ENCODE measurements at places on chromosomes 16 and 17. TPM values are rescaled to one million over a fixed set of nuclear protein-coding genes. Genes with fewer than 3 reads are reported as not detected.

DNA sequence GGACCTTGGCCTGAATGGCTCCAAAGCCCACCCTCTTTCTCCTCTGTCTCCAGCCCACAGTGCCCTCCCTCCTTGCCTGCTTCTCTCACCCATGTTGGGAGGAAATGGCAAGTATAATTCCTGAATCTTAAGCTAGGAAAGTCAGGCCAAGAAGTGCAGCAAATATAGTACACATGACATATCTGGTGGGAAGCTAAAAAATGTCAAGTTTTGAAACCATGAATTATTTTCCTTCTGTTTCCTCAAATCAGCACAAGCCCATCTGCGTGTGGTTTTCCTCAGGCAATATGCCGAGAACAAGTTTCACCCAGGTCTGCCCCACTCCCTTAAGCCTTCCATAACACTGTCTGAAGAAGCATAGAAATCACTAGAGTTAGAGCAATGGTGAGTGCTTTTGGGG lies 502.8 kb upstream of the CDH11 start:
- no peak for DNase-seq

DNA sequence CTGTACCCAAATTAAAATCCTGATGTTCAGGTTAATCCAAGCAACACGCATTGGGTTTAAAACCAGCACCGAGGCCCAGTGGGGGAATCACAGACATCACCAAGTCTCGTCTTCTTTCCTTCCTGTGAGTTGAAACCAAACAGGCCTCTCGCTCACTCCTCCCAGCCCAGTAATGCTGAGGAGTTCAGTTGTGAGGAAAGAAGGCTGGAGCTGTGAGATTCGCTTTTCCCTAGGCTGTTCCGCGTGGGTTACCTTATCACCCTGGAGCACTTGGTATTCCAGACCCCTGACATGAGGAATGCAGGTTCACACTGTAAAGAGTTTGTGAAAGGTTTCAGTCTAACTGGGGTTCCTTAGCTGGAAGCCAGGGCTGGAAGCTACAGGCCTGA lies 20.8 kb downstream of the CIBAR2 start:
- no peak for DNase-seq

CIITA gene
- 4.9 TPM for polyA plus RNA-seq

SLC47A1 gene
- polyA plus RNA-seq, result 18.2 TPM

- peak; percentile 72 for DNase-seq
Measured at GRCh38 chr17:29642171-29642611, 19.5 kb upstream of the CORO6 start.

- DNase-seq, result no peak
Measured at GRCh38 chr17:16444258-16444886, 29.0 kb downstream of the TRPV2 start.

TPSB2 gene
- not detected for polyA plus RNA-seq

- no peak for DNase-seq
Measured at GRCh38 chr17:78739331-78739931, 42.6 kb downstream of the CYTH1 start.

DNA sequence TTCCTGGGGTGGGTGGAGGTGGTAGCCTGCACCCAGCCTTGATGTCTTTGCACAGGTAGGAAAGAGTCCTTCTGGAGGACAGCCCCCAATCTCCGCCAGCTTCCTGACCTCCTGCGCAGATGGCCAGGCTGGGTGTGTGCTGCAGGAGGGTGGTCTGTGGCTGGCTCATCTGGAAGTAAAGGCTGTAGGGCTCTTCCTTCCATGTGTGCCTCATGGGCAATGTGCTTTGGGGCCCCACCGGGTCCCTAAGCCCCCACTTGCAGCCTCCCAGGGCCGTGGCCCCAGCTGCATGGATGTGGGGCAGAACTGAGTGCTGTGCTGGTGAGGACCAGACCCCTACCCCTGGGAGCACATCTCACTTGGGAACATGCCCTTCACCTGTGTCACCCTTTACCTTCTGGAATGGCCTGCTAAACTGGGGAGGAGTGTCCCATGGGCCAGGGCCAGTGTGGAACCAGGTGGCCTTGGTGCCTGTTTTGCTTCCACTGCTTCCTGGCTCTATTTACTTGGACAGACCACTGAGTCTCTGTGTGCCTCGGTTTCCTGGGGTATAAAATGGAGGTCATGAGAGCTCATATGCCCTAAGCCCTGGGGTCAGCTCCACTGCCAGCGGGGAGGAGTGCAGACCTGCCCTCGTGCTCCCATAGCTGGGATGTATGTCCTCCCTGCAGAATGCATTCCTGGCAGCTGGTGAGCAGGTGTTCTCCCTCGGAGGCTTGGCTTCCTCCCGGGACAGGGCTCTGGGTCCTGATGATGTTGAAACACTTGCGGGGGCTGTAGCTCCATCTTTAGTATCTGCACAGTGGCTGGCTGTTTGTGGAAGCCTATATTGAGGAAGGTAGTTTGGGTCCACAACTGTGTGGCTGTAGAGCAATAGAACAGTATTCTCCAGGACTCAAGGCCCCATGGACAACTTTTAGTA lies 18.0 kb downstream of the MPRIP start:
- no peak for DNase-seq

AIPL1 gene
- not detected for polyA plus RNA-seq

P2RX5 gene
- polyA plus RNA-seq, result 1.2 TPM

- DNase-seq, result no peak
Measured at GRCh38 chr16:58842746-58843145, 108.6 kb upstream of the GOT2 start.

GRCh38 chr17:79082311-79083190 lies 7.9 kb downstream of the ENGASE start:
- no peak for DNase-seq

KRTAP1-5 gene
- not detected for polyA plus RNA-seq

- no peak for DNase-seq
Measured at GRCh38 chr17:61017317-61018006, 339.8 kb downstream of the BCAS3 start.

MPV17L gene
- polyA plus RNA-seq, result 8.7 TPM

G6PC1 gene
- polyA plus RNA-seq, result 7.0 TPM

- no peak for DNase-seq
Measured at GRCh38 chr17:43015579-43015978, 6.6 kb downstream of the VAT1 start.

DNA sequence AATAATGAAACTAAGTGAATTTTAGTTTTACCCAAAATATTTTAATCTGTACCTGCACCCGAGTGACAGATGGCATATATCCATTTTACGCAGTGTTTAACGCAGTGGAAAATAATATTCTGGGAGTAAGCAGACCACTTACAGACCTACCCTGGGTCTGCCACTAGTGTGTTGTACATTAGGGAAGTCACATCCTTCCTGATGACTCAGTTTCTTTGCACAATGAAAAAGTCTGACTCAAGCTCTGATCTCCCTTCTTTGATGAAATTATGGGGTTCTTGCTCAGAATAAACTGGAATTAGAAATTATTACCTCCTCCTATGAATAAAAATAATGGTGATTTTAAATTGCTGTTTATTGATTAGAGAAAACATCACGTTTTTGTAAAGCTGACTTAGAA lies 123.2 kb upstream of the AXIN2 start:
- no peak for DNase-seq

FZD2 gene
- 26.1 TPM for polyA plus RNA-seq

GRCh38 chr16:77041468-77041867 lies 149.5 kb upstream of the MON1B start:
- no peak for DNase-seq

DNA sequence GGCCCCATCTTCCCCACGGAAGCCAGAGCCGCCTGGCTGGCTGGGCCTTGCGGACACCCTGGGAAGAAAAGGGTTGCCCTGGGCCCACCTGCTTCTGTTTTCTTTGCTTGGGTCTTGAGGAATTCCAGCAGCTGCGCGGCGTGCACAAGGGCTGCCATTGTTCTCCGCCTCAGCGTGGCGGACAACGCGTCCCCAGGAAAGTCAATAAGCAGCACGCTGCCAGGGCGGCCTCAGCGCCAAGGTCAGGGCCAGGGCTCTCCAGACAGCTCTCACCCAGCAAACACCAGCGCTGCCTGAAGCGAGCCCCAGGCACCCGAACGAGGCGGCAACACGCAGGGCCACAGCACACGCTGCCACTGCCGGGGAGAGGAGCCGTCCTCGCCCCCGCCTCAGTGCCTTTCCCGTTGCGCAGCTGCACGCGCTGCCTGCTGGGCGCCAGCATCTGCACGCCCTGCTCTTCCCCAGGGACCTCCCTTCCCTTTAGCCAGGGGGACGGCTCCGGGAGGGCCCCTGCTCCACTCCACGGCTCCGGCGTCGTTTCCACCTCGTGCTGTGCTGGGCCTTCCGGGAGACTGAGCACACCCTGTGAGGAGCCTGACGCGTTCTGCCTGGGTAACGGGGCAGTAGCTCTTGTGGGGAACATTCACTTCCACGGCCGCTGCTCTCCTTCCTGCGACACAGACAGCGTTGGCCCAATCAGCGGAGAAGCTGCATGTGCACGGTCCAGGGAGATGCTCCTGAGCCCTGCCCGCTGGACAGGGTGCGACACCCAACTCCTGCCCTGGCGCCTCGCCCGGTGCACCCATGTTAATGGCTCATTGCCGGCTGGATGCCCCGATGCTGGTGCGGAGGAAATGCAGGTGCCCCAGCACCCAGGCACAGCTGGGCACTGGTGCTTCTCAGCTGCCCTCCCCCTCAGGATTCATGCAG lies 57.8 kb downstream of the LMF1 start:
- no peak for DNase-seq

DNA sequence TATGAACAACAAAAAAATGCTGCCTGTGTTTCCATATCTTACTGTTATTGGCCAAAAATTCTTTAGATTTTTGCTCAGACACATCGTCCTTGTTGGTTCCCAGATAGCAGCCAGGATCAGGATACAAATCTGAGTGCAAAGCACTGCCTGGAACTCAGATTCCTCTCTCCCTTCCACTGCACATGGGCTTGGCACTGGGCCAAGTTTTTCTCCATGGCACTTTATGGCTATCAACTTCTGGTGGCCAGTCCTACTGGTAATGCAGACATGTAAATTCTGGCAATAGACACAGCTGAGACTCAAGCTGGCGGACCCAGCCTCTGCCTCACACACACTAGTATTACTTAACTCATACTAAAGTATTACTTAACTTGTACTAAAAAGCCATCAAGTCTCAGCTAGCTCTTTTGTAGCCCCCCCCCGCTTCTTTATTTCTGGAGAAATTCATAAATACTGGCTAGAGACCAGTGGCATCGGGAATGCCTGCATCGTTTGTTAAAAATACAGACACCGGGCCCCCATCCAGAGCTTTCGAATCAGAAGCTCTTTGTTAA lies 181.2 kb upstream of the COX10 start:
- DNase-seq, result no peak

GRCh38 chr17:62854098-62854680 lies 46.1 kb upstream of the MARCHF10 start:
- DNase-seq, result no peak

NECAB2 gene
- polyA plus RNA-seq, result 1.6 TPM

GRCh38 chr17:29826114-29826692 lies 103.8 kb downstream of the SSH2 start:
- no peak for DNase-seq

- DNase-seq, result no peak
Measured at GRCh38 chr16:80147026-80147655, 393.7 kb upstream of the DYNLRB2 start.

MT1M gene
- polyA plus RNA-seq, result not detected

CRYBA1 gene
- polyA plus RNA-seq, result not detected

PIPOX gene
- polyA plus RNA-seq, result 12.7 TPM

- no peak for DNase-seq
Measured at GRCh38 chr16:25575363-25575762, 116.4 kb upstream of the HS3ST4 start.

- no peak for DNase-seq
Measured at GRCh38 chr16:1990351-1991134, 773 bp downstream of the SYNGR3 start.

- no peak for DNase-seq
Measured at GRCh38 chr16:69434066-69434465, 9.6 kb downstream of the CYB5B start.

DNA sequence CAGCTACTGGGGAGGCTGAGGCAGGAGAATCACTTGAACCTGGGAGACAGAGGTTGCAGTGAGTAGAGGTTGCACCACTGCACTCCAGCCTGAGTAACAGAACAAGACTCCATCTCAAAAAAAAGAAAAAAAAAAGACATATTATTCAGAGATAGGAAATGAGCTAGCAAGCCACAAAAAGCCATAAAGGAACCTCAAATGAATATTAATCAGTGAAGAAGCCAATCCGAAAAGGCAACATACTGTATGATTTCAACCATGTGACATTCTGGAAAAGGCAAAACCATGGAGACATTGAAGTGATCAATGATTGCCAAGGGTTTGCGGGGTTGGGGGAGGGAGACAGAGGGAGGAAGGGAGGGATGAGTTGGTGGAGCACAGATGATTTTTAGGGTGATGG lies 8.4 kb upstream of the EXOC7 start:
- no peak for DNase-seq

GRCh38 chr16:87703835-87704375 lies 61.9 kb downstream of the KLHDC4 start:
- no peak for DNase-seq

DNA sequence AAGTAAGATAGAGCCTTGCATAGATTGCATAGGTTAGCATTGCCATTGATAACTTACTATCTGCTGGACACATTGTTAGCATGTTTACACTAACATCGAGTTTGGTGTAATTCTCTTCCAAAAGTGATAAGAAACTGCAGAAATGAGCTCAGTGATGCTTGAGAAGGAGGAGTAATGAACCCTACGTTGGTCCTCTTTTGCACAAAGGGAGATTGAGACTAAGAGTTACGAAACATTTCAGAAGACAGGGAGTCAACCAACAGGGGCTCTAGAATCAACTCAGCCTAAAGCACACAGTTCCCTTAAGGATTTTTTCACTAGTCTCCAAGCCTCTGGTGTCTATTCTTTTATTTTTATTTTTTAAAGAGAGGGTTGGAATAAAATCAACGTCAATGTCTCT lies 6.8 kb downstream of the CCL7 start:
- DNase-seq, result no peak

DNA sequence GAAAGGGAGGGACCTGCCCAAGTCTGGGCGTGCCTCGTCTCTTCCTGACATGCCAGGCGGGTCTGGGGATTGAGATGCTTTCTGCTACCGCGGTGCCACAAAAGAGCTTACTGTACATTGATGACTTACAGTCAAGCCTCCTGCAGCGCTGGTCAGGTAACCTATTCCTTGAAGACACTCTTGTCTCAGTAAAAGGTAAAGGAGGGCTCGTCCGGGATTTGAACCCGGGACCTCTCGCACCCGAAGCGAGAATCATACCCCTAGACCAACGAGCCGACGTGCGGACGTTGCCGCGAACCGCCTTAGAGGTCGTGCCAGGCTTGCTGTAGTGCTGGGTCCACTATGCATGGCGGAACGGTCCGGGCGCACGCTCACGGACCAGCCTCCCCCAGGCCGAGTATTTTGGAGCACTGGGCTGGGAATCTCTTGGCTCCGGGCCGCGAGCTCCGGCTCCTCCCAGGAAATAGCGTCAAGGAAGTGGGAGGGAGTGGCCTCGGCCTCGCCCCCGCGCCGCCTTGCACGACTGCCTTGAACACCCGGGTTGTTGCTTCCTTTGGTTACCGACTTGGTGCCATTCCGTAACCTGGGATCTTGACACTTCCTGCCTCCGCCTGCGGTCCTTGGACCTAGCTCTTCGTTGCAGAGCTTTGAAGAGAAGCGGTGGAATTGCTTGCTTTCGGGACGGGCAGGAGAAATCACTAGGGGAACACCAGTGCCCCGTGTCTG lies 12.4 kb upstream of the AURKB start:
- peak; percentile 68 for DNase-seq

Data from right renal cortex interstitium (tissue), 3 donors.